COR-L47 (cell line): ENCODE measurements at places on chromosomes 12 and 14.

DNA sequence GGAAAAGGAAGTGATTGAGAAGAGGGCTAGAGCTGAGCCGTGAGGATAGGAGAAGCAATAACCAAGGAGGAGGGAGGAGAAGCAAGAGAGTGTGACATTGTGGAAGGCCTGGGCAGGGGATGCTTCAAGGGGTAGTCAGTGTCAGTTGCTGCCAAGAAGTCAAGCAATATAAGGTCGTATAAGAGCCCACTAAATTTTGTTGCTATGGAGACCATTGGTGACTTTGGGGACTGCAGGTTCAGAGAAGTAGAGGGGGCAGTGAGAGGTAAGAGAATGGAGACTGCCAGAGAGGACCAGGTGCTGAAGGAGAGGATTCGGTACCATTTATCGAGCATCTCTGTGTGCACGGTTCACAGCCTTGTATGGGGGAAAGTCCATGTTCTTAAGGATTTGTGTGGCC is 3.1 kb upstream of the ATXN3 start:
- DNase-seq, result no peak

DNA sequence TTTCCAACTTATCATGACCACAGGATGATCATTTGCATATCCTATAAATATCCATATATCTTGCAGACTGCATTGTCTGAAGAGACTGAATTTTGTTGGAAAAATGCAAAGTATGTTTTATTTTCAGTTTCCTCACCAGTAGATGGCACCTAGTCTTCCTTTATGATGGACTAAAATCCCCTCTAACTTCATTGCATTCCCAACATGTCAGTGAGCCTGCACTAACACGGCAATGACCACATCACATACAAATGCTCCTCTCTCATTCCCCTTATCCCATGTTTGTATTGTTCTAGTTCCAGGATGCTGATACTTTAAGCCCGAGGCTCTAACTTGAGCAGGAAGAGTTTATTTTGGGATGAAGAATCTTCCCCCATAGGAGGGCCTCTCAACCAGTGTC is 24.7 kb upstream of the MYBPC1 start:
- peak; percentile 1 for DNase-seq

GRCh38 chr14:104868060-104868740 is 3.1 kb downstream of the CEP170B start:
- no peak for DNase-seq

- DNase-seq, result no peak
Observed at GRCh38 chr12:48180857-48181495, 2.5 kb upstream of the CCDC184 start.

DNA sequence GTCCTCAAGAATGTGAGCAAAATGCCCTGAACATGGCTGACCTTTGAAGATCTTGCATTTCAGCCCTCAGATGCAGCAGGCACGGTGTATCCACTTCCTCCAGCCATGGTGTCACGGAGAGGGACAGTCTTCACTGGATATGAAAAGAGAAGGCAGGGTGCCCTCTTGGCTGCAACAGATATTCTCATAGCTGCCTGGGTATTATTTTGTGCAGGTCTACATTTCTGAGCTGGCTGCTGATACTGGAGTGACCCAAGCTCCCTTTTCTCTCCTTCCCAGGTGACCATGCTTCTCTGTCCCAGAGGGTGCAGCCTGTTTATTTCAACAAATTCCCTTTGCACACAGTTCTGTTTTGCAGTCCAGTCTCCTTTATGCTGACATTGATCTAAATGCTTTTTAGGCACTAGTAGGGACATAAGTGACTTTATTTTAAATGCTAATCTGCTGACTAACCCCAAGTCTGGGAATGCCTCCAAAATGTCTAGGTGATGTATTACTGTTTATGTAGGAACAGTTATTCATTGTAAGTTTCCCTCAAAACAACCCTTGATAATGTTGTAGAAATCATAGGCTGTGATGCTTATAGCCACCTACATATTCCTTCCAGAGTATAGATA is 17.4 kb upstream of the PYGL start:
- DNase-seq, result no peak

GRCh38 chr14:90421001-90421631 is 24.3 kb downstream of the CALM1 start:
- DNase-seq, result peak; percentile 32

GRCh38 chr14:43356979-43357545 is 1150.0 kb downstream of the FSCB start:
- DNase-seq, result no peak

- no peak for DNase-seq
Observed at GRCh38 chr12:130513556-130513955, 175.9 kb downstream of the PIWIL1 start.

GRCh38 chr14:91012045-91012444 is 48.4 kb downstream of the RPS6KA5 start:
- no peak for DNase-seq

DNA sequence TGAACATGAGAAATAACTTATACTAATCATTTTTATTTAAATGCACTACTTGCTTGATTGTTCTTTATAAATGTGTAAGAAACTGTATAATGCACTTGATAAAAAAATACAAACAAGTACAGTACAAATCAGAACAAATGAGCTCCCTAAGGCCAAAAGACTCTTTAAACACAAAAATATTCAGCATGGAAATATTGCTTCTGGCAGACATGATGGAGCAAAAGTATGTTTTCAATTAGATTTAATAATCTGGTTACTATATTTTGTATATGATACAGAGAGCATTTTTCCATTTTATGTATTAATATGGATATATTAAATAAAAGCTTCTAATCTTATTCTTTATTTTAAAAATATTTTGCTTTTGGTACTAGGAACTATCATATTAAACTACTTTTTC is 800.2 kb upstream of the LRFN5 start:
- no peak for DNase-seq

- DNase-seq, result no peak
Observed at GRCh38 chr14:90428676-90429075, 31.8 kb downstream of the CALM1 start.
